GM23248 (cell line): ENCODE measurements at places on chromosomes 6 and 20.

DNA sequence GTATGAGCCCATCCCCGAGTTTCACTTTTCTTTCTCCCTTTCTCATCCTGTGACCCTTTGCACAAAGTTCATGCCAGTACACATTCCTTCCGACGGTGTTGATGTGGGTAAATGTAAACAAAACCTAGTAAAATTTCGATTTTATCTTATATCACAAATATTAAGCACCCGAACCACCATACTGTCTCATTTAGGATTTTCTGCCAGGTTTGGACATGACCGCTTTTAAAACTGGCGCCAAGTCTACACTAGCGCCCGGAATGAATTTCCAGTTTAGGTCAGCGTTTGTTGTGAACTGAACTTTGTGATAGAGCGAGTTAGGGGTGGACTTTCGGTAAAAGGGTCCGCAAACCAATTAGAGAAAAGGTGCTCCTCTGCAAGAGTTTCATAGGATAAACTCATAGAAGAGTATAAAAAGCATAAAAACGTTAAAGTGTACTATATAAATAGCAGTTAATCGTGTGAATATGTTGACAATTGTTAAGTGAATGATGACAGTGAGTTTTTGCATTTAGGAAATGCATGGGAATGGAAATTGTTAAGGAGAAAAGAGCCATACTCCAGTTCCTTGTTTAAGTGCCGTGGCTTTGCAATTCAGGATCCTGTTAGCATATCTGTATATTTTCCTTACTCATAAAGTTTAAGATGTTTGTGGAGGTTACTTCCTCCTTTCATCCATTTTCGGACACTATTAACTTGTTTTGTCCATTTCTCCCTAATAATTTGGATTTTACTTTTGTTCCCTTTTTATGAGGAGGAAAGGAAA, 937 bp downstream of the AKAP7 start:
- peak; percentile 83 for DNase-seq

GRCh38 chr20:1001116-1001515, 995 bp downstream of the RSPO4 start:
- no peak for DNase-seq

DNA sequence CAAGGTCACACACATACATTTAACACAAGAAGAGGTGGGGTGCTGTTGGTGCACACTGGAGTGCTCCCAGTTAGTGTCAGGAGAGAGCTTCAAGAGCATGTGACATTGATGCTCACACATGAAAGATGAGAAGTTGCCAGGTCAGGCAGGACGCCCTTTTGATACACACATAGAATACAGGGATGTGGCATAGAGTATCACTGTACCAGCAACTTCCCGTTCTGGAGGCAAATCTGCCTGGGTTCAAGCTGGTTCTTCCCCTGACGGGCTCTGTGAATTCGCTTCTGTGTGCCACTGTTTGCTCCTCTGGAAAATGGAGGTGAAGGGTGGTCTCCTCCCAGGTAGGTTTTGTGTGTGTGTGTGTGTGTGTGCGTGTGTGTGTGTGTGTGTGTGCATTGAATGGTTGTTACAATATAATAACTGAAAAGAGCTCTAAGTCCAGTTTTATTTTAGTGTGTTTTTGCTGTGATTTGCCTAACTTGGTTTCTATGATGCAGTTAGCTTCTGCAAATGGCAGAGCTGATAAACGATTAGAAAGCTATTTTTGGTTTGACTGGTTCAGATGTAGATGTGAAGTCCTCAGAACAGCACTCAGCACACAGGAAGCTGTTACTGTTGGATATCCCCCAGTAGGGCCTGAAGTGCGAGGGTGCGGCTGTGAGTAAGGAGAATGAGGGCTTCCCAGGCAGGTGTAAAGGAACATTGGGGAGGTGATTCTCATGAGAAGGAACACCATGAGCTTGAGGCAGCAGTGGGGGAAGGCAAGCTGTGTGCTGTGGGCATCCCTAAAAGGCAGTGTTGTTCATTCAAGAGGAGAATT, 53.4 kb downstream of the HIVEP1 start:
- no peak for DNase-seq

DNA sequence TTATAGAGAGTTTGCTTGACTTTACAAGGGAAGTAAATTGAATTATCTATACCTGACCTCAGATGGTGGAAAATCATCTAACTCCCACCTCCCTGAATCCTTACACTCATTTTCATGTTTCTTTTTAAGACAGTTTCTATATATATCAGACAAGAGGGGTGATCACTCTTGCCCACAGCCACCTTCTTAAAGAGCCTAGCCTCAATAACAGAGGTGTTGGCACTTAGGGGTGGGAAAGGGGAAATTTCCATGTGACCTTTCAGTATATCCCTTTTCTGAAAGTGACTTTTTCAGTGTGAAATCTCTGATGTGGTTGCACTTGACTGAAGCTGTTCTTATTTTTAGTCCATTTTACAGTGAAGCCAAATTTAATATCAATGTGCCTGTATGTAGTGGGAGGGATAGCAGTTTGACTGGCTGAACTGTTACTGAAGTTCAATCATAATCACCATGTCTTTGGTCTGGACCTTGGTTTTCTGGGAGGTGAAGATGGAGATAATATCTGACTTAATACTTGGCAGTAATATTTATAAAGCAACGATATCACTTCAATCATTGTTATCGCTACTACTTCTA, 141.3 kb downstream of the MAP3K7 start:
- DNase-seq: no peak

- no peak for DNase-seq
Observed at GRCh38 chr6:159978291-159979135, 9.6 kb downstream of the IGF2R start.

GRCh38 chr20:25273046-25273445, 25.2 kb downstream of the PYGB start:
- DNase-seq: no peak

DNA sequence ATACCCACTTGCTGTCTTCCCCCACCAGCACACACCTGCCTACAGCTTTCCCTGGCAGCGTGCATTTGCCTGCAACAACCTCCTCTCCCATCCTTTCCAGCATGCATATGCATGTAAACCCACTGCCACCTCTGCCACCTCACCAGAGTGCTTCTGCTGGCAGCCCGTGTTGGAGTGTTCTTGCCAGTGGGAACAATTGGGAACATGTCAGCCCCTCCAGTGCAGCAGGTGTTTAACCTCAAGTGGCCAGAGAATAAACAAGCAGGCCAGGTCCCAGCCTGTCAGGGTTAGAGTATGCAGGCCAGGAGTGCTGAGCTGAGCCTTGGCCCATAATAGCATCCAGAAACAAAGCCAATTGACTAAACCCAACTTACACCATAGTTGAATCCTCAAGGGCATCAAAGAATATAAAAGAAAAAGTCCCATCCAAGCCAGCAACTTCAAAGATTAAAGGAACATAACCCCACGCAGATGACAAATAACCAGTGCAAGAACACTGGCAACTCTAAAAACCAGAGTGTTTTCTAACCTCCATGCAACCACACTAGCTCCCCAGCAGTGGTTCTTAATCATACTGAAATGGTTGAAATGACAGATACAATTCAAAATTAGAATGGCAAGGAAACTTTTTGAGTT, 1212.1 kb upstream of the CITED2 start:
- DNase-seq: no peak

DNA sequence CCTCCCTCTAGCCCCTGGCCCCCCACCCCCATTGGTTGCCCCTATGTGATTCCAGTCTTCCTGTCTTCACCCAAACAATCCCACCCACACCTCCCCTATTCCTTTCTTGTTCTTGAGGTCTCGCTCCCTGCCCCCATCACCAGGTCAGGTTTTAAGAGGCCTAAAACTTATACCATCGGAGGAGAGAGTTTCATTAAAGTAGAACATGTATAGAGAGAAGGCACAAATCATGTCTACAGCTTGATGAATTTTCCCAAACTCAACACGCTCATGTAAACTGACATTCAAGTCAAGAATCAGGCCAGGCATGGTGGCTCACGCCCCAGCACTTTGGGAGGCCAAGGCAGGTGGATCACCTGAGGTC, 44.5 kb downstream of the TGM2 start:
- no peak for DNase-seq

DNA sequence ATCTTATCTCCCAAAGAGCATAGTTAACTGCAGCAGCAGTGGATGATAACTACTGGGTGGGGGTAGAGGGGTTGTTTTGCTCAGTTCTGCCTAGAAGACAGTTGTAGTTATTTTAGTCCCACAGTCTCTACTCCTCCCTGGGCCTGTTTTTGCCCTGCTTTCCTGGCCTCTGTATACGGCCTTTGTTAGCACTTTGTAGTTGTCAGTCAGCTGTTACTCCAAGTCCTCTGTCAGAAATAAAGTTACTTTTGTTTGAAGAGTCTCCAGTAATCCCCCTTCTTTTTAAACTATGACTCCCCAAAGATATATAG, 113.9 kb downstream of the SLC16A10 start:
- DNase-seq: no peak

DNA sequence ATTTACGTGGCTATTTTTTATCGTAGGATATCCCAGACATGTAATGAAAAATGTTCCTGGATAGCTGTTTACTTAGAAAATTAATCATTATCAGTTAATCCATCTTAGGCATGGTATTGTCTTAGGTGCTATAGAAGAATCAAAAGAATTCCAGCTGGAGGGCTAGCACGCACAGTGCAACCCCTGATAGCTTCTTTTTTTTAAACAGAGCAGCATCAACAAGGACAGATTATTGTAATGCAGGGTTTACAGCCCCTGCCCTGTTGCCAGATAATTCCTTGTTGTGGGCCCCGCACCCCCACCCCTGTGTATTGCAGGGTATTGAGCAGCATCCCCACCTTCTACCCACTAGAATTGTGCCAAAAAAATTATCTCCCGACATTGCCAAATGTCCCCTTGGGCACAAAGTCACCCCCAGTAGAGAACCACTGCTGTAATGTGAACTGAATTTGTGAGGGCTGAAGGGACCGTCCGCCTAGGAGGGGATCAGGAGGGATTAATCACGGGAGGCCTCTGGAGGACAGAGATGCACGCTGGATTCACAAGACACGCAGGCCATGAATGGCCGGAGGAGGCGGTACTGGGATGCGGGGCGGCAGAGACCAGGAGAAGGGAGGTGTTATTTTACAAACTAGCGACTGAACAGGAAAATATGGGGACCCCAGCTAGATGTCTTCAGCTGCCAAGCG, 174.6 kb downstream of the ZDHHC14 start:
- no peak for DNase-seq

DNA sequence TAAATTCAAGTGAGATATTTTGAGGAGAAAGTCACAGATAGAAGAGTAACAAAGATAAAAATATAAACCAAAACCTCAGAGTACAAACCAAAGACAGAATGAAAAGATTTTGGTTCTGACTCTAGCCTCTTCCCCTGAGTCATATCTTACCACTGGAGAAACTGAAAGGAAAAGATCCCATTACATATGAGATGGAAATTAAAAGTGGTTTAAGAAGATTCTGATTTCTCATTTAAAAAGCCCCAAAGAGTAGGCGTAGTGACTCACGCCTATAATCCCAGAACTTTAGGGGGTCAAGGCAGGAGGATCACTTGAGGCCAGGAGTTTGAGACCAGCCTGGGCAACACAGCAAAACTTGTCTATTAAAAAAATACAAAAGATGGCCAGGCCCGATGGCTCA, 30.6 kb downstream of the SPINT4 start:
- peak; percentile 45 for DNase-seq

DNA sequence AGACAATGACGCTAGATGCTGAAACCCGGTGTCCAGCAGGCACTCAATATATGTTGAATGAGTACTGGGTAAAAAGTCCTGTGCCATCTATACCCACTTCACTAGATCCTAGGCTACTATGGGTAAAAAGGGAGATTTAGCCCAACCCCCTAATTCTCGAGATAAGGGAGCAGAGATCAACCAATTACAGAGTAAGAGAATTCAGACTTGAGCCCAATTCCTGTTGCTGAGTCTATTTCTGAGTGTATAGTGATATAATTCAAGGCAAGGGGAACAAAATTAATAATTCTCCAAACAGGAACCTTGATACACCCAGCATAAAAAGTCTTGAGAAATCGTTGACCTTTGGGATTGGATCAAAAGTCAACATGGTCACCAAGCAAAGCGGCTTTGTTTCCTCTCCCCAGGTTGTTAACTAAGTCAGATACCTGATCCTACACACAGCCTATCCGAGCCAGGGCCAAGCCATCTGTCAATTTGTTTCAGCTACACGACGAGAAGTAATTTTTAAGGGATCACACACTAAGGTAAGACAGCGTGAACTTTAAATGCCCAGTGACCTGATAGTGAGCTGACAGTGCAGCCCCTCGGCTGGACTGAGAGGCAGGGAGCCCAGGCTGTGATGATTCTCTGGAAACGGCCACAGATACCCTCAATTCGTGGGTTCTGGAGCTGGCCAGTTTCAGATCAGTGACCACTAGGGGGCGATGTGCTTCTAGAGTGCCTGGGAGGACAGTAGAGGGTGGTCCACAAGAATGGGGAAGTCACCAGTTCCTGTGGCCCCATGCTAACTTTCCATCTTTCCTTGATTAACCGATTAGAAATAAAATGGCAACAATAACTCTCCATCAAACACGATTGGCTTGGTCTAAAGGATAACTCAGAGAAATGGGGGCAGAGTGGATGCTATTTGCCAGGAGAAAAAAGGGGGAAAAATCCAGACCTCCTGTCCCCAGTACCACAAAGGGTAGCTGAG, 46.2 kb downstream of the SLC22A23 start:
- DNase-seq: peak; percentile 71

DNA sequence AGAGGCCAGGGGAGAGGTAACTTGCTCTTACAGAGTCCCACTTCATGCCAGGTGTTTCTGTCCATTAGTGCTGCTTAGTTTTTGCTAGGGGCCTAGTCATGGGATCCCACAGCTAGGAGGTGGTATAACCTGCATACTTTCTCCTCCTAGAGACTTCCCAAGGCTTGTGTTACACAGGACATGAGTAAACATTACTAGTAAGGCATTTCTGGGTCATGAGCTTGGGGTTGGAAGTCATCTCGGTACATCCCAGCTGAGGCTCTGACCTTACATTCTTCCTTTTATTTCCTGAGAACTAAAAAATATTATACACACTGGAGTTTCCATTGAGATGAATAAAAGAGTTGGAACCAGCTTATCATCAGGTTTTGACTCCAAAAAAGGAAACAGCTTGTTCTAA, 20.9 kb upstream of the PNPLA1 start:
- DNase-seq: peak; percentile 66
